Right atrium auricular region (tissue), 2 donors: ENCODE measurements at places on chromosomes 3 and 15. TPM values are rescaled to one million over a fixed set of nuclear protein-coding genes. Genes with fewer than 3 reads are reported as not detected.
A peak's percentile ranks its signal among the peaks of the same experiment; 100 is the strongest.

GRCh38 chr15:59867086-59867855 is 136.8 kb upstream of the FOXB1 start:
- no peak overlapping the region for H3K4me3 ChIP-seq
- H3K36me3 ChIP-seq: no peaks in the 10 kb centered on the region
- no peak overlapping the region for H3K27ac ChIP-seq
- no peak for DNase-seq

DNA sequence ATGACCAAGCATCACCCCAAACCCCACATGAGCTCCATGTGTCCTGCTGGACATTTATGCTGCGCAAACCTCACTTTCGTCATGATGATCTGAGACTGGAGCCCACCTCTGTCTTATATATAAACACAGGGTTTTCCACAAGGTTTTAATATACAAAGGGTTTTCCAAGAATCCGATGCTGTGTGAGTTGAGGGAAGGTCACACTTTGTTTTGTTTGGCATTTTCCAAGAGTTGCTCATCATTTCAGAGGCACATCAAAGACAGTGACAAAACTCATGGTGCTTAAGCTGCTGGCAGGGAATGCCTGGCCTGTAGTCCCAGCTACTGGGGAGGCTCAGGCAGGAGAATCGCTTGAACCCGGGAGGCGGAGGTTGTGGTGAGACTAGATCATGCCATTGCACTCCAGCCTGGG is 20.0 kb downstream of the EFCC1 start:
- H3K36me3 ChIP-seq: no peaks in the 10 kb centered on the region
- no peak overlapping the region for H3K27ac ChIP-seq
- DNase-seq: no peak
- H3K4me3 ChIP-seq: no peak overlapping the region
- no peaks in the 10 kb centered on the region for H3K27me3 ChIP-seq

CD200 gene
- 12.1 TPM for total RNA-seq

DNA sequence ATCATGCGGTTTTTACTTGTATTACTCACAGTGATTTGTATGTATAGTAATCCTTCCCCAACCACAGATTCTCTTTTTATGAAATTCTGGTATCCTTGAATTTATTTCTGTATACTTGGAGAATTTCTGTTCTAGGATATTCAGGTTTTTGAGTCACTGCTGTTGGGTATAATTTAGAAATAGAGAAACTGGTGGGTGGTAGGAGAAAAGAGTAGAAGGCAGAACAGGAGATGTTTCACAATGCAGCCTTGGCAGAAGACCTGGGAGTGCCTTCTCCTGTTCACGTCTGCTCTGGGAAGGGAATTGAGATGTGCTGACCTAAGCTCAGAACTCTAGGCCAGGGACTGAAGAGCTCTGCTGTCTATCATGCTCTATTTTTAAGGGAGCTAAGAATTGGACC is 193.6 kb downstream of the EPHB1 start:
- no peak overlapping the region for H3K4me3 ChIP-seq
- no peaks in the 10 kb centered on the region for H3K36me3 ChIP-seq
- H3K27ac ChIP-seq: no peak overlapping the region
- no peaks in the 10 kb centered on the region for H3K4me1 ChIP-seq
- DNase-seq: no peak
- no peaks in the 10 kb centered on the region for H3K27me3 ChIP-seq

DNA sequence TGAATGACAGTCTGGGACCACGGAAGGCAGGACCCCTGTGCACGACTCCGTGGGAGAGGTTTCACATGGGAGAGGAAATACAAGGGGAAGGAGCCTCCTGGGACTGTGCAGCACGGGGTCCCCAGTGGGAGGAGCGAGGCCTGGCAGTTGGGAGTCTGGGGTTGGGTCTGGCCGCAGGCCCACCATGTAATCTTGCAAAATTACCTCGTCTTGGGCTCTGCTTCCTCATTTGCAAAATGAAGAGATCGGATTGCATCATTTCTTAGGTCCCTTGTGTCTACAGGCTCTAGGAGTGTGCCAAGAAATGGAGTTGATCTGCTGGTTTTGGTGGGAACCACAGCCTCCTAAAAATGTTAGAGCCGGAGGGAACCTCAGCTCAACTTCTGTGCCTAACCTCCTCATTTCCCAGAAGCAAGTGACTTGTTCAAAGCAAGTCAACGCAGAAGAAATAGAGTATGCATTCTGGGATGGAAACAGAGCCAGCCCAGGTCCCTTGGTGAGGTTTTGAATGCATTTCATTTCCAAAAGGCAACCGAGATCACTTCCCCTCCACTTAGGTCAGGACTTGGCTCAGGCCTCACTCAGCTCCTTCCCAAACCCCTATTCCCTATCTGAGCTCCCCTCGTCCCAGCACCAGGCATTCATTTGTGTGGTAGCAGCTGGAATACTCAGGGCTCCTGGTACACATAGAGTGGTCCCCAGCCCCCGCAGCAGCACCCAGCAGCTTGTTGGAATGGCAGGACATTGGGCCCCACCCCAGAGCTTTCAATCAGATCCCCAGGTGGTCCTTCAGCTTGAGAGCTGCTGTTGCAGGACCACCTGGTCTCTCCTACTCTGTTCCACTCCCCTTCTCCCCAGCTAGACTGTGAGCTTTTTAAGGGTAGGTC is 267.7 kb downstream of the XXYLT1 start:
- no peaks in the 10 kb centered on the region for H3K36me3 ChIP-seq
- H3K4me3 ChIP-seq: no peak overlapping the region
- H3K4me1 ChIP-seq: no peaks in the 10 kb centered on the region
- DNase-seq: peak; percentile 64

DNA sequence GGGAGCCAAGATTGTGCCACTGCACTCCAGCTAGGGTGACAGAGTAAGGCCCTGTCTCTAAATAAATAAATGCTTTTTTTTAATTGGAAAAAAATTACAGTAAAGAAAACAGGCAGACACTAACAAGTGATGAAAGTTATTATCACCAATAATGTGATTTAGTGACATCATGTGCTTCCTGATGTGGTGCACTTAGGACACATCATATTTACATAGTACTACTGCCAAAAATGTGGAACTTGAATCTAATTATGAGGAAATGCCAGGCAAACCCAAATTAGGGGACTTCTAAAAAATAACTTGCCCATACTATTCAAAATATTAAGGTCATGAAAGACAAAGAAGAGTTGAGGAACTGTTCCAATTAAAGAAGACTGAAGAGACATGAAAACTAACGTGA is 30.8 kb downstream of the MAP4 start:
- H3K27me3 ChIP-seq: no peaks in the 10 kb centered on the region
- DNase-seq: no peak
- H3K27ac ChIP-seq: no peak overlapping the region
- no peaks in the 10 kb centered on the region for H3K4me1 ChIP-seq

- no peaks in the 10 kb centered on the region for H3K27me3 ChIP-seq
- no peak overlapping the region for H3K27ac ChIP-seq
- DNase-seq: no peak
- H3K4me3 ChIP-seq: no peak overlapping the region
Observed at GRCh38 chr3:30233913-30234646, 372.3 kb upstream of the TGFBR2 start.

DNA sequence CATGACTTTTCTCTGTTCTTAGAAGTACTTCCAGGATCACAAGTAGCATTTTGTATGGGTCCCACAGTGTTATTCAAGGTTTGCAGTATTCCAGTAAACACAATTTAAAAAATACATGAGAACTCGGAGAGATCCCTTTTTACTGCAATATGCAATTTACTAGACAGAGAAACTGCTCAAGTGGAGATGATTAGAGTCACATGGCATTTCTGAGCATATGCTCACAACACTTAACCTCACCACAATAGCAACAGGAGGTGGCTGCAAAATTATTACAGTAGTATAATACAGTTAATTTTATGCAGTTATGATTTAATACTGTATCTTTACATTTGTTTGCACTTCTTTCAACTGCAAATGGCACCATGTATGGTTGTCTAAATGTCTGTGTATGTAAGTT is 87.5 kb downstream of the PIK3CB start:
- no peaks in the 10 kb centered on the region for H3K27me3 ChIP-seq
- no peak overlapping the region for H3K27ac ChIP-seq
- DNase-seq: no peak
- H3K4me3 ChIP-seq: no peak overlapping the region
- H3K36me3 ChIP-seq: no peaks in the 10 kb centered on the region

DNA sequence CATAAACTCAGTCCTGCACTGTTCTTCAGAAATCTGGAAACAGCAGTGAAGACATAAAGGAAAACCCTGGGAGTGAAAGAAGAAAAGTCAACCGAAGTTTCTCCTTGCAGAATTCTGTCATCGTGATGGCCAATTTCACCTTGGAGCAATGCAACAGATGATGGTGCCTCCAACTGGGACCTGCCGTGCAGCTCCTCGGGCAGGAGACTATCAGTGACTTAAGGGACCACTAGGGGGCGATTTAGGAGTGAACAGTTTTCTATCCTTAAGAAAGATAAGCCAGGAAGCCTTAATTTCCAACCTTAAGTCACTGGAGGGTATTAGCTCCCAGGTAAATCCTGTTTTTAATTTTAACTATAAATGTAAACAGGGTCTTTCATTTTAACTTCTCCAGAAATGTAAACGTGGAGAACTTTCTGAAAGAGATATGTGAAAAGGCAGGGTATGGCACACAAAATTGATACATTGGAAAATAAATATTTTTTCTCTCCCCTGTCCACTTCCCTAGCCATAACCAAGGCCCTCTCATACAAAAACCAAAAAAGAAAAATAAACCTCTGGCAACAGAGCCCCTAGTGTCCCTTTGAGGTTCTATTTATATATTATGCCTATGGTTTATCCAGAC is 116.3 kb downstream of the PDZRN3 start:
- peaks cover 61% of the 10 kb centered on the region for H3K4me1 ChIP-seq
- H3K27ac ChIP-seq: peak overlapping the region; percentile 76
- H3K27me3 ChIP-seq: no peaks in the 10 kb centered on the region
- DNase-seq: peak; percentile 58
- no peaks in the 10 kb centered on the region for H3K36me3 ChIP-seq

DNA sequence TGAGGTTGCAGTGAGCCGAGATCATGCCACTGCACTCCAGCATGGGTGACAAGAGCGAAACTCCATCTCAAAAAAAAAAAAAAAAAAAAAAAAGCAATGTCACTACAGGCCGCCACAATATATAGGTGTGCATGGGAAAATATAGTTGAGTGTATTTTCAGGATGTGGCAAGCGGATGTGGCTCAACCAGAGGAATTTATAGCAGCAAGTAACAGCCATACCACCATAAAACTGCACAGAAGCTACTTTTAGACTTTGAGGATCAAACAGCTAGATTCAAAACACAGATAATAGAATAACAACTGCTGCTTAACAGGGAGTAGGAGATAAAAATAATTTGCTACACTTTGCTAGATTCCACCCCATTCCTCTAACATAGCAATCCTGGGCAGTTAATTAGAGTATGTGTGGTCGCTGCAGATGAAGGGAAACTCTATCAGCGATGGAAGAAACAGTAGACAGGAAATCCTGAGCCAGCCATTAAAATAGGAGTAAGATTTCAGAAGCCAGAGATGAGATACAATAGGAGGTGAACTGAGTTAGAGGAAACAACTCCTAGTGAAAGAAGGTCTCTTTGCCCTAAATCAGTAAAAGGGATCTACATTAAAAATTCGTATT is 318.7 kb upstream of the STT3B start:
- no peak overlapping the region for H3K27ac ChIP-seq
- no peak overlapping the region for H3K4me3 ChIP-seq
- no peaks in the 10 kb centered on the region for H3K4me1 ChIP-seq
- no peaks in the 10 kb centered on the region for H3K36me3 ChIP-seq
- no peaks in the 10 kb centered on the region for H3K27me3 ChIP-seq

LMAN1L gene
- 88.7 TPM for total RNA-seq

HRH1 gene
- 1.6 TPM for total RNA-seq

DNA sequence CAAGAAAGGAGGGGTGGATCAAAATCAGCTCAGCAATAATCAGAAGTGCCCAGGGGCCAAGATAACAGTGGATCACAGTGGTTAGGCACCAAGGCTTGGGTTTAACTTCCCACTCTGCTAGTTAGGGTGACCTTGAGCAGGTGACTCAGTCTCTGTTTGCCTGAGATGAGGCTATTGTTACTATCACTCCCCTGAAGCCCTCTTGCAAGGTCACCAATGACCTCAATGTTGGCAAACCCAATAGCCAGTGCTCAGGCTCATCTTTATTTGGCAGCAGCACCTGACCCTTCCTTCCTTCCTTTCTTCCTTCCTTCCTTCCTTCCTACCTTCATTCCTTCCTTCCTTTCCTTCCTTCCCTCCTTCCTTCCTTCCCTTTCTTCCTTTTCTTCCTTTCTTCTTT is 102.4 kb upstream of the HACD2 start:
- peaks cover 5% of the 10 kb centered on the region for H3K4me1 ChIP-seq
- H3K27me3 ChIP-seq: no peaks in the 10 kb centered on the region
- no peak for DNase-seq
- no peak overlapping the region for H3K4me3 ChIP-seq
- no peaks in the 10 kb centered on the region for H3K36me3 ChIP-seq

DNA sequence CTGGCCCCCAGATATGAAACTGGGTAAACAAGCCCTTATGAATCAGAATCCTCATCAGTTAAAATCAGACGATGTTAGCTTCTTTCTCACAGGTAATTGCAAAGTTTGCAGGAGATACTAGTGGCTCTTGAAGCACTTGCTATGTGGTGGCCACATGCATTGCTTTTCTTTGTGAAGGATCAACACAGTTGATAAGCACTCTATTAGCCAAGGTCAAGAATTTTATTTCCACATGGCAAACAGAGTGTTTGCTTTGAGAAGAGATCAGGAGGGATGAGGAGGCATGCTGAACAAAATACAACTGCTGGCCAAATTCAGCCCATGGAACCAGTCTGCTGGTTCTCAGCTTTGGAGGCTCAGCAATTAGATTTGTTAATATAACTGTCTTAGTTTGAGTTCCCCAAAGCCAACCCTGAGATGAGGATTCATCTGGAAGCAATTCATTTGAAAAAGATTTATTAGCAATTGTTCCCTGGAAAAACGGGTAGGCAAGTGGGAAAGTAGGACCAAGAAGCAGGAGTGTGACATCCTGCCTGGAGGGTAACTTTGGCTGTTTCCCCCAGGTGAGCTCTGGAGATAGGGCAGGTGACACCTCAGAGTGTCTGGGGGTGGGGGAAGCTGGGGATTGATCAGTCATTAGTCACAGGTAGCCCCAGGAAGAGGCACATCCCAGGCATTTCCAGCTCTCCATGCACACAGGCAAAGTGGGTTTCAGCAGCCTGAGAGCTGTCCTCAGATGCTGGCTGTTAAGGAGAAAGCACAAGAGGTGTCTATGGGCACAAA is 180.3 kb downstream of the ABHD5 start:
- H3K4me1 ChIP-seq: no peaks in the 10 kb centered on the region
- H3K36me3 ChIP-seq: no peaks in the 10 kb centered on the region
- peak; percentile 23 for DNase-seq

DNA sequence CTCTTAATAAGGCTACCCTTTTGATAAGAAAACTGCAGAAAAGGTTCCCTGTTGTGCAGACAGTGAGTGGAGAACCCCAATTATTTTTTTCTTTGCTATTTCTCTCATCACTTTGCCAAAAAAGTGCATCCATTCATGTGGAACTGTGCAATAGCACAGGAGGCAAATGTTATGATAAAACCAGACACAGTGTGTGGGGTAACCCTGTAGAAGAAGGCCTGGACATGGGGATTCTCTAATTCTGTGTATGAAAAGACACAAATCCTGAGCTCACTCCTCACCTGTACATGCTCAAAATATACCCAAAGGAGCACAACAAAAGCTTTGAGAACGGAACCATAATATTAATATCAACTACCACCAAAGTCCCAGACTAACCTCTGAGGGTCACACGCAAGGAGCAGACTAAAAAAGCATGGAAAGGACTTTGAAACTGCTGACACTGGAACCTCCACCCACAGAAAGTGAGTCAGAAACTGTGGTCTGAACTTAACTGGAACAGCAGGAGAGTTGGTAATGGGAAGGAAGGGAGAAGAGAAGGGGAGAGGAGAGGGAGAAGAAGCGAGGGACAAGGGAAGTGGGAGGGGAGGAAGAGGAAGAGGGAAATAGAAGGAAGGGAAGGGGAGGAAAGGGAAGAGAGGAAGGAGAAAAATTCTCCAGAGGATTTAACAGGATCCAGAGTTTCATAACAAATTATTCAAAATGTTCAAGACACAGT is 299.9 kb downstream of the TBC1D5 start:
- H3K27me3 ChIP-seq: no peaks in the 10 kb centered on the region
- H3K27ac ChIP-seq: no peak overlapping the region
- DNase-seq: no peak
- no peaks in the 10 kb centered on the region for H3K36me3 ChIP-seq
